ENCODE measurements at places on chromosomes 16 and 17.

DNA sequence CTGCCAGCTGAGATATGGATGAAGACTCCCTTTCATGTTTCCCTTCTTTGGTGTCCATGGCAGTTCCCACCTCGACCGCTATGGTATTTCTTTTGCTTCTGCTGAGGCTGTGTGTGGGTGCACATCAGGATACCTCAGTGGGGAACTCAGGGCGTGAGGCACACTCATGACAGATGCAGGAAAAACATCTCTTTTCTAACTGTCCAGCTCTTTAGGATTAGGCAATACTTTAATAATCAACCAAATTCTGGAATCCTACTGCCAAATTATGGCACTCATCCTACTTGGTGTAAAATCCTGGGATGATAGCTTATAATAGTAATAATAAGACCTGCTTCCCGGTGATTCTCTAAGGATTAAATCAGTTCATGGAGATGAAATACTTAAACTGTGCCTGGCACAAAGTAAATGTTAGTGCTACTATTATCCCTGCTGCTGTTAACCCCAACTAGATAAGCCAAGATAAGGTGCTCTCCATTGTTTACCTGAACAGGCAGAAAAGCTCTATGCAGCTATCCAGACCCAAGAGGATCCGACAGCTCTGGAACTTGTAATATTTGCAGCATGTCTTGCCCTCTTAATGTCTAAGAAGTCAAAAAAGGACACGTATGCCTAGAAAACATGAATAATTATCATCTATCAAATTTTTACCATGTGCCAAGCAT lies 543.3 kb downstream of the WWOX start:
- DNase-seq, result no peak

GRCh38 chr17:9931144-9931741 lies 26.2 kb upstream of the RCVRN start:
- DNase-seq, result no peak

GRCh38 chr16:69767459-69768229 lies 5.5 kb downstream of the WWP2 start:
- DNase-seq, result no peak

- no peak for DNase-seq
Measured at GRCh38 chr16:49489686-49490320, 116.2 kb downstream of the C16orf78 start.

DNA sequence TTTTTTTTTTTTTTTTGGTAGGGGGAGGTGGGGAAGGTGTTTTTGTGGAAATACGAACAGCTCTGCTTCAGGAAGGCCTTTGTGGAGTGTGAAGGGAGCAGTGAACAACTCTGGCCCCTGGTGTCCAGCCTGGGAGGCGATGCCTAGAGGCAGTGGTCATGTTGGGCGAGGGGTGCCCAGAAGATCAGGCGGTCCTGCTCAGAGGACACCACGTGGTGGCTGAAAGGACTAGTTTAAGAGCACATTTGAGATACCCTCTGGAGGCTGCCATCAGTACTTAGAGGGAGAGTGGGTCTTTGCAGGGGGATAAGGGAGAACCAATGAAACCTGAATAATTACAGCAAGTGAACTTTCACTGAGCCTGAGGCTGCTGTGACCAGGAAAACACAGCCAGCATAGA lies 40.1 kb upstream of the RHOT1 start:
- no peak for DNase-seq

DNA sequence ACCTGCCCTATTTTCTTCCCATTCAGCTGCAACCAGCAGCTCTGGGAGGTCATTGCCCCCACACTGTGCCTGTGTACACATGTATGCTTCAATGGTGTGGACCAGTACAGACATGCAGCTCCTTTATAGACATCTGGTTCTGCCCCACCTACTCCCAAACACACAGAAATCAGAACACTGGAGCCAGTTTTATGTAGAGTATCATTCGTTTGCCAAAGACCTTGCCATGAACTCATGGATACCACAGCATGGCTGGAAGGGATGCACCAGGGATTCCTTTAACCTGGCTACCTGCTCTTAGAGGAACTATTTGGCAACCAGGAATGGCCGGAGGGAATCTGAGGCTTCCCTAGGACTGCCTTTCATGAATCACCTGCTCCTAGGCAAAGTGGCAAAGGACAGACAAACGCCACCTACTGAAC lies 60.4 kb downstream of the ZFHX3 start:
- DNase-seq, result no peak

- DNase-seq, result no peak
Measured at GRCh38 chr17:52276381-52277008, 118.0 kb upstream of the CA10 start.

- no peak for DNase-seq
Measured at GRCh38 chr17:7552621-7553051, 3.8 kb downstream of the TNFSF12 start.

DNA sequence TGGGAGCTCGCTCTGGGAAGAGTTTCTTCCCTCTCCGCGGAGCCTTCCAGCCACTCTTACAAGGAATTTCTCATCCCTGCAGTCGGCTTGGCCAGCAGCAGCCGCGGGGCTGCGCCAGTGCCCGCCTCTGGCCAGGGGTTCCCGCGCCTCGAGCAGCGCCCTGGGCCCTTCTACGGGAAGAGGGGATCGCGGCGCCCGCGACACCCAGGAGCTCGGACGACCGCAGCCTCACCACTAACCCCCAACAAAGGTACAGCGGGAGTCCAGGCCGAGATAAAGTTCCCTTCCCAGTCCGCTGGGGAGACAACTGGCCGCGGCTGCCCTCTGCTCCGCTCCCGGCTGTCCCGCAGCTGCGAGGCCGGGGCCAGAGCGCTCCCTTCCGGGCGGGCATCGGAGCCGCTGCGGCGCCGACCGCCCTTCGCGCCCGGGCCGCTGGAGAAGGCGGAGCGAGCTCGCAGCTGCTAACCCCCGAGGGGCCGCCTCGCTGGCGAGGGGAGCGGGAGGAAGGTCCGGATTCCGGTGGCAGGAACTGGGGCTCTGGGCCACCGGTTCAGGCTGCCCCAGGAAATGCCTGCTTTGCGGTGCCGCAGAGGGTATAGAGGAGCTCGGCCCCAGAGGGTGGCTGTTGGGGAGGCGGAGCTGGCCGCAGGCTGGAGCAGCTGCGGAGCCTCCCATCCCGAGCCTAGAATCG lies 3.6 kb upstream of the HS3ST3B1 start:
- no peak for DNase-seq

GRCh38 chr17:76791053-76791980 lies 53.4 kb downstream of the MFSD11 start:
- peak; percentile 12 for DNase-seq

DNA sequence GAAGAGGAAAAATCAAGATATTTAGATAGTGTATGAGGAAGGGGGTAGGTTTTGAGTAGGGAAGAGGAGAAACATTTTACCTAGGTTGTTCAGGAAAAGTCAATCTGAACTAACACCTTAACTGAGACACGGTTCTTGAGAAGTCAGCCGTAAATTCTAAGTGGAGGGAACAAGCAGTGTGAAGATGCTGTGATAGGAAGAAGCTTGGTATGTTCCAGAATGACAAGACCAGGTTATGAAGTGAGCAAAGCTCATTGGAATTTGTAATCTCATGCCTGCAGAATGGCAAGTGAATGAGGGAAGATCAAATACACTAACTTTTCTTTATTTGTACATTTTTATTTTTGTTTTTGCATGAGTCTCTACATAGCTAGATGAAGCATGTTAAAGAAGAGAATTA lies 307.6 kb downstream of the ZFHX3 start:
- no peak for DNase-seq

- DNase-seq, result no peak
Measured at GRCh38 chr17:10062691-10063385, 135.6 kb downstream of the GAS7 start.

- DNase-seq, result no peak
Measured at GRCh38 chr16:89152831-89153700, 18.5 kb upstream of the CDH15 start.

GRCh38 chr17:79914813-79915740 lies 75.8 kb upstream of the CBX4 start:
- DNase-seq, result no peak

GRCh38 chr16:58516768-58517107 lies 1.4 kb downstream of the SETD6 start:
- no peak for DNase-seq

DNA sequence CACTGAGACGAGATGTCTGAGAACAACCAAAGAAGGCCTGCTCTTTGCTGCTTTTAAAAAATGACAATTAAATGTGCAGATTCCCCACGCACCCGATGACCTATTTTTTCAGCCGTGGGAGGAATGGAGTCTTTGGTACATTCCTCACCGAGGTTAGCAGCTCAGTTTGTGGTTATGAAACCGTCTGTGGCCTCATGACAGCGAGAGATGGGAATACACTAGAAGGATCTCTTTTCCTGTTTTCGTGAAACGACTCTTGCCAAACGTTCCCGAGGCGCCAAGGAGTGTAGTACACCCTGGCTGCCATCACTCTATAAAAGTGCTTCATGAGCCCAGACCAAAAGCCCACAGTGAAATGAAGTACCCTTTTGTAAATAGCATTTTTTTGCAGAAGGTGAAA lies 87.8 kb downstream of the CRISPLD2 start:
- no peak for DNase-seq

DNA sequence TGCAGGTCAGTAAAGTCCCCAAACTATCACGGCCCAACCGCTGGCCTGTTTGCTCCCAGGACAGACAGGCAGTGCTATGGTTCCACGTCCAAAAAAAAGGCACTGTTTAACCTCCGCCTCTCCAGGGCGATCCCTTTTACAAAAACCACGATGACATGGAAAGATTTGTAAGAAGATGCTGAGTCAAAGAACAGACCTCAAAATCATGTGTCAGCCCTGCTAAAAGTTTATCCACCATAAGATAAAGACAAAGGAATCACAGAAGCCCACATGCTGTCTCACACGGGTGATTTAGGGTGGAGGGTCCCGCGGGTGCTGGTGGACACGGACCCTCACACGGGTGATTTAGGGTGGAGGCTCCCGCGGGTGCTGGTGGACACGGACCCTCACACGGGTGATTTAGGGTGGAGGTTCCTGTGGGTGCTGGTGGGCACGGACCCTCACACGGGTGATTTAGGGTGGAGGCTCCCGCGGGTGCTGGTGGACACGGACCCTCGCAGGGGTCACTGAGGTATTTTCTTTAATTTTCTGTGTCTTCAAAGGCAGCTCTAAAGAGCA lies 117.2 kb upstream of the METRNL start:
- no peak for DNase-seq

- DNase-seq, result no peak
Measured at GRCh38 chr17:49862781-49863331, 15.0 kb upstream of the TAC4 start.

DNA sequence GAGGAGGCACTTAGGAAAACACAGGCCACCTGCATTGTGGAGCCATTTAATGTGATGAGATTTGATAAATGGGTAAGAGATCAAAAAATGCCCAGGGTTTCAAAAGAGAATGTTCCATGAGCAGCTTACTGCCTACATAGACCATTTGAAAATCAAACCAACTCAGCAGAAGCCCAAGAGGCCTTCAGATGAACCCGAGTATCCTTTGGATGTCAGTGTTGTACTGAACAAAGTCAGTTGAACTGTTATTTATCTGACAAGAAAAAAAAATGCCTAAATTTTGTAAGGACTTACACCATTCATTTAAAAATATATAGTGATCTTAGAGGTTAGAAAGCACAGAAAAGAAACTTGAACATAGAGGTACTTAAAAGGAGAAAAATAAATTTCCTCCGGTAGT lies 381.7 kb downstream of the ZFHX3 start:
- DNase-seq, result no peak

DNA sequence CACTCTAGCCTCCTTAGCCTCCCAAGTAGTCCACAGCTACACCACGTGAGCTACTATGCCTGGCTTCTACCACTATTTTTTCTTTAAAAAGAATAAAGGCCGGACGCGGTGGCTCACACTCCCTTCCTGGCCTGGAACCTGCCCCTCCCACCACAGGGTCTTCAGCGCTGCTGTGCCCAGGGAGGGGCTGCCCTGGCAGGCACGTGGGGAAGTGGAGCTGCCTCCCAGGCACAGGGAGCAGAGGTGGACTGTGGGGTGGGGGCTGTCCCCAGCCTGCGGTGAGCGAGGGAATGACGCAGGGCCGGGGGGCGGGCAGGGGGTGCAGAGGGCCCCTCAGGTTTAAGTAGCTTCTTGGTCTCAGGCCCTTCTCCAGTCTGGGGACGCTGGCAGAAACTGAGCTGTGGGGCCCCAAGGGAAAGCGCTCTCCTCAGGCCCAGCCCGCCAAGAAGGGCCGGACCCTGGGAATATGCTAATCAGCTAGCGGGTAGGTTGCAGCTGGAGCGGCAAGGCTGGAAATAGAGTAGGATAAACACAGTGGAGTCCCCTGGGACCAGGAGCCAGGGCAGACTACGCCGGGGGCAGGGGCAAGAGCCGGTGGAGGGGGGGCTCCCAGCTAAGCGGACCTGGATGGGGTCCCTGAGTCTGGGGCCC lies 46.8 kb downstream of the TIMM22 start:
- no peak for DNase-seq

- DNase-seq, result no peak
Measured at GRCh38 chr17:44083250-44083849, 12.8 kb downstream of the G6PC3 start.

GRCh38 chr17:58308173-58308984 lies 20.2 kb downstream of the TSPOAP1 start:
- DNase-seq, result no peak

DNA sequence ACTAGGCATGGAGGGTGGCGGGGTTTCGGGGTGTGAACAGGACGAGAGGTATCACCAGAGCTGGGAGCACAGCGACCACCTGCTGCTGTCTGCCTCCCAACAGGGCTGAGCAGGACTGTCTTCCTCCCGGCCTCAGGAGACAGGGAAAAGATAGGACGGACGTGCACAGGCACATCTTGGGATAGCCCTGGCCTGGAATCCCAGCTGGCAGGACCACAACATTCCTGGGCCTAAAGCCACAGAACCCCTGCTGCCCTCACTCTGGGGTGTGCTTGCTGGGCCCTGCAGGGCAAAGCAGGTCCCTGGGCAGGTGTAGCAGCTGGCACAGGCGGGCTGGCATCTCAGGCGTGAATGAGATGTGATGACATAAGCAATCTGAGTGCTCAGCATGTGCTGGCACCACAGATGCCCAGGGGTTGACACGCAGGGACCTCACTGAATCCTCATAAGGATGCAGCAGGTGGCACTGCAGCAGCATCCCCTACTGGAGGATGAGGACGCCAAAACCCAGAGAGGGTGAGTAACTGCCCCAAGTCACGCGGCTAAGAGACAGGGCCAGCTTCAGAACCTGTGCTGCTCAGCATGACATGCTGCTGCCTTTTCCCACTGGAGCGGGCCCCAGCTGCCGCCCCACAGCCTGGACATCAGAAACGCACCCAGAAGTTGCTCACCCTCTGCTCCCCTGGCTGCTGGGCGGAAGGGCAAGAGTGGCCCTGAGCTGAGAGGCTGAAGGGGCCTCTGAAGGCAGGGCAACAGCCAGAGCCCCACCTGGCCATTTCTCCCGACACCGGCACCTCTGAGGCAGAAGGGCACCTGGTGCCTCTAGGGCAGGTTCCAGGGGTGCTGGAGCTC lies 7.1 kb downstream of the CORO7 start:
- DNase-seq, result no peak

- DNase-seq, result no peak
Measured at GRCh38 chr17:39405436-39405835, 4.0 kb upstream of the FBXL20 start.

- DNase-seq, result no peak
Measured at GRCh38 chr17:34163123-34163522, 92.0 kb upstream of the CCL2 start.

- no peak for DNase-seq
Measured at GRCh38 chr17:44770166-44770925, 11.6 kb downstream of the ADAM11 start.
